ENCODE measurements at places on chromosomes 1 and 21.

DNA sequence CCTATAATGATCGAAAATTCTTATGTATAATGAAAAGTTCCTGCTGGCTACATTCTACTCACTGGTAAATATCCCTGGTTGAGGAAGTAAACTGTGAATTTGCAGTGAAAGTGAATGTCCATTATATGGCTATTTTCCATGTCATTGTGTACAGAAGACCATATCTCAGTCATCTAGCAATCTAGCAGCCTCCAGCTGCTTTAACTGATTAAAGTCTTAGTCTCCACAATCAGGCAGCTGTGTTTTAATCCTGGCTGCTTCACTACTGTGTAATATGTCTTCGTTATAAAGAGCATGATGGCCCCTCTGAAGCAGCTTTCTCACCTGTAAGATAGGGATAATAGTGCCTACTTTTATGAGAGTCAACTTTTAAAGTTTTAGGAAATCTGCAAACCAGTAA, 11.4 kb downstream of the CLCA2 start:
- DNase-seq: no peak

- DNase-seq: no peak
These were observed 457.2 kb upstream of the ADAMTS5 start for GRCh38 chr21:27423906-27424595.

GRCh38 chr1:11978301-11978700, 1.9 kb upstream of the MFN2 start:
- no peak for DNase-seq

GRCh38 chr1:186925881-186926669, 97.3 kb downstream of the PLA2G4A start:
- no peak for DNase-seq

- DNase-seq: no peak
These were observed 93.8 kb downstream of the EPHB2 start for GRCh38 chr1:22804406-22804805.

DNA sequence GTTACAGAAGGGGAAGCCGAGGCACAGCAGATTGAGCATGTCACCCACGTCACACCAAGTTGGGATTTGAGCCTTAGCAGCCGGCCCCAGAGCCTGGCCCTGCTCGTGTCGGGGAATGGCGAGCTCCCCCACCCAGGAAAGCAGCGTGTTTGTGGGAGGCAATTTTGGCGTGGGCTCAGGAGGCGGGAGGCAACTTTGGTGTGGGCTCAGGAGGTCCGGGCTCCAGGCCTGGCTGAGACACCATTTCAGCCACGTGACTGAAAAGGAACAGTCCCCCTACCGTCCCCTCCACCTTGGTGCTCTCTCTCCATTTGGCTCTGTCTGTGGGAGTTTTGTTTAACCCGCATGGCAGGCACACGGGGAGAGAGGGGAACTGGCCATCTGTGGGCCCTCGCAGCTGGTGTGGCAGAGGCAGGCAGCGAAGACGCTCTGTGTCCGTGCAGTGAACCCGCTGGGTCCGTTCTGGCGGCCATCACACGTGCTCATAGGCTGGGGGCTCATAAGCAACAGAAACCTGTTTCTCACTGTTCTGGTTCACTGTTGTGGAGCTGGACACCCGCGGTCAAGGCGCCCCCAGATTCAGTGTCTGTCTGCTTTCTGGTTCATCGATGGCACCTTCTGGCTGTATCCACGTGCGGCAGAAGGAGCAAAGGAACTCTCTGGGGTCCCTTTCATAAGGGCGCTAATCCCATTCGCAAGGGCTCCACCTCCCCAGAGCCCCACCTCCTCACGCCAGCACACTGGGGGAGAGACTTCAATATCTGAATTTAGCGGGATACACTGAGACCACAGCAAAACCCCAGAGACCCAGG, 110.2 kb downstream of the CRYAA start:
- no peak for DNase-seq

- no peak for DNase-seq
These were observed 155.4 kb downstream of the NFIA start for GRCh38 chr1:61237659-61238358.

DNA sequence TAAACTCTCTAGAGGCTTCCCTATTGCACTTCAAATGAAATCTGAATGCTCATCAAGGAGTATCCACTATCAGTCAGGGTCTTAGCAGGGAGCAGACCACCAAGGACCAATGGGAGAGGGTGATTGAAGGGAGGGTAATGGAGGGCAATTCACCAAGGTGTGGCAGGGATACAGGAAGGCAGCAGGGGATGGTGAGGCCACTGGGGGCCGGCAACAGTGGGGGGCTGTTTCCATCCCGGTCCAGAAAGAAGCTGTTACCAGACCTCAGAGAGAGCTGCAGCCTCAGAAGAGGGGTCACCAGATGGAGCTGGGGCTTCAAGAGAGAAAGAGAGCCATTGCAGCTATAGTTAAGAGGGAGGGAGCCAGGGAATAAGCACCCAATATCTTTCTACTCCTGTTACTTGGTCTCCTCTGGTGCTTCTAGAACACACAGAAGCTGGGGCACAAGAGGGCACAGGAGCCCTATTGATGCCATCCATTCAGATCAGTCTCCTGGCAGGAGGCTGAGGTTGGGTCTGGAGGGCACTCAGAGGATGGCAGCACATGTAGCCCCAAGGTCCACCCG, 417.6 kb downstream of the PTPRU start:
- no peak for DNase-seq

- peak; percentile 53 for DNase-seq
These were observed 1.0 kb upstream of the DCAF6 start for GRCh38 chr1:167935216-167936067.

DNA sequence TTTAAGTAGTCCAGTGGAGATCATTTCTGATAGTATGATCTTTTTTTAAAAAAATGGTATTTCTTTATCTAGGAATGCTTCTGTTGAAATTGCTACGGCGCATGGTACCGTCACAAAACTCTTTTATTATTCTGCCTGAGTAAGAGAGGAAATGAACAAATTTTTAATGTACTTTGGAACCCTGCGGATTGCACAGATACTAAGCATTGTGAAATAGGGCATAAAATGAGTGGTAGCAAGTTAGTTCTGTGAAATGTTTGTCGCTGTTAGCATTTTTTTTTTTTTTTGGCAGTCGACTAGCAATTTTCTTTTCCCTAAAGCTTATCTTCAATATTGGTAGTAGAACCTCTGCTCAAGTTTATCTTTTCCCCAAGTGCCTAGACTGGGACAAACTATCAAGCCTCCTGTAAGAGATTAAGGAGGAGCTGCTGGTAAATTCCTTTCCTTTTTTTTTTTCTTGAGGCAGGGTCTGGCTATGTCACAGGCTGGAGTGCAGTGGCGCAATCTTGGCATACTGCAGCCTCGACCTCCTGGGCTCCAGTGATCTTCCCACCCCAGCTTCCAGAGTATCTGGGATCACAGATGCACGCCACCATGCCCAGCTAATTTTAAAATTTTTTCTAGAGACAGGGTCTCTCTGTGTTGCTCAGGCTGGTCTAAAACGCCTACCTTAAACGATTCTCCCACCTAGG, 2.2 kb downstream of the ITSN1 start:
- no peak for DNase-seq

DNA sequence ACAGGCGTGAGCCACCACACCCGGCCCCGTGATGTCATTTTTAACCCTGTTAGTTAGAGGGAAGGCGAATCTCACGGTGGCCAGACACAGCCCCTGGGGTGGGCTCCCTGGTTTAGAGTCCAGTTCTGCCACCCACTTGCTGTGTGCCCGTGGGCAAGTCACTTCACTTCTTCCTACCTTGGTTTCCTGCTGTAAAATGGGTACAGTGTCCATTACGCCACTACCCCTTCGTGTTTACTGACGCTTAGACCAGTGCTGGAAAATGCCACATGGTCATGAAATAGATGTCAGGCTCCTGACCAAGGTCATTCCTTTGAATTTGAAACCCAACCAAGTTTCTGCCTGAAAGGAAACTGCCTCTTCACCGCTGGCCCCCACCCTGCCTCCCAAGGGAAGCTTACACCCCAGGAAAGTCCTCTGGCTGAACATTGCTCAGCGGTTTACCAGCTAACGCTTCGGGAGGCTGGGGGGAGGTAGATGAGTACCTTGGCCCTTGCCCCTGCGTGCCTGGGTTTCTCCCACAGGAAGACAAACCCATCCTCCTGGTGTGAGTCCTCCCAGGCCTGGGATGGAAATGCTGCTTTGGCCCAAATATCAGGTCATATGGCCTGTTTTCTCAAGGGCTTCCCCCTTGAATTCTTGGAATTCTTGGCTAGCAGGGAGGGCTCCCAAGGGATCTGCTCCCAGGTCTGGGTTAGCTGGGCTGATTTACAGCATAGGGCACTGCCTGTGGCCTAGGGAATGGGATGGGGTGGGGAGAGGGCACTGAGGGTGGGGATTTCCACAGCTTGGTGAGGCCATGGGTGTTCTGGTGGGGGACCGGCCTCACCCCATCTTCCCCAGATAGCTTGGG, 7.6 kb upstream of the AADACL4 start:
- DNase-seq: no peak

- DNase-seq: no peak
These were observed 3.8 kb upstream of the ANGEL2 start for GRCh38 chr1:213019450-213019849.

DNA sequence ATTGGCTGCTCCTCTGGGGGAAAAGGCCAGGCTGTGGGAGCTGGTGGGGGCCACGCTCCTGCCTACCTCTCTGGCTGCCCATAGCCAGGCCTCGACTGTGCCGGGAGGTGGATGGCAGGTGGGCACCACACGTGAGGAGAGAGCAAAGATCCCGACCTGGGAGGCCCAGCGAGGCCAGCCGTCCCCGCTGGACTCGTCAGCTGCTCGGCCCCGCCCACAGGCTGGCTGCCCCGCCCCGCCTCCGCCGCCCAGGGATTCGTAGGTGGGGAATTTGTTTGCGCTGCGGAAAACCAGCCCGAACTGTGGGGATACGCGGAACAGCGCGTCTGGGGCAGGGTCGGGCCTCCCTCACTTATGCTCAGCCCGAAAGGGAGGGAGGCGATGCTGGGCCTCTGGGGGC, 31.7 kb downstream of the TP73 start:
- no peak for DNase-seq

DNA sequence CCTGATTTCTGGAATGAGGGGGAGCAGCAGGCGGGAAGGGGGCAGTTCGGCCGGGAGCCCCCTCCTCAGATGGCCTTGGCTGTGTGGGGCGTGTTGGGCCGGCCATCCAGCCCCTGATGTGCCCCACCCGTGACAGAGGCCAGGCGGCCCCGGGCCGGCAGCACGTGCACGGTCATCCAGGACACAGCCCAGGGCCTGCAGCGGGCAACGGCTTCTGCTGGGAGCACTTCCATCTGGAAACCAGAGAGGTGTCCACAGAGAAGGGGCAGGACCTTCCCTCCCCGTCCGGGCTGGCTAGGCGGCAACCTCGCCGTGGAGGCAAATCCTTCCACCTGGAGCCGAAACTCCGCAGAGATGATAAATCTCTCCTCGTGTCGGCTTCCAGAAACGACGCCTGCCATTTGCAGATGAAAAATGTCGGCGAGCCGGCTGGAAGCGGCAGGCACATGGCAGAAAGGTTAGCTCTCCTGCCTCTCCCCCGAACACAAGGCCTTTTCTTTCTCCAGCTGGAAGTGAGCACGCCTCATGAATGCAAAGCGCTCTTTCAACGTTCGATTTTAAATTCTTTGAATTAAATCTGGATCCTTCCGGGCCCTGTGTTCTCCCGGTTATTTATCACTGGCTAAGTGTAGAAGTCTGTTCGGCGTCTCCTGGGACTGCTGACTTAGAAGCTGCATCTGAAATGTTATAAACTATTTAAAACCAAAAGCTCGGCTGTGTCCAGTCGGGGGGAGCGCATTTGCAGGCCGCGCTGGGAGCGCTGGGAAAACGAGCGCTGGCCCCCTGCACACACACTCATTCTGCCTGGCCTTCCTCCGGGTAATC, 9.4 kb upstream of the ACTRT2 start:
- no peak for DNase-seq

- DNase-seq: peak; percentile 29
These were observed 31.8 kb upstream of the JUN start for GRCh38 chr1:58815686-58816071.

DNA sequence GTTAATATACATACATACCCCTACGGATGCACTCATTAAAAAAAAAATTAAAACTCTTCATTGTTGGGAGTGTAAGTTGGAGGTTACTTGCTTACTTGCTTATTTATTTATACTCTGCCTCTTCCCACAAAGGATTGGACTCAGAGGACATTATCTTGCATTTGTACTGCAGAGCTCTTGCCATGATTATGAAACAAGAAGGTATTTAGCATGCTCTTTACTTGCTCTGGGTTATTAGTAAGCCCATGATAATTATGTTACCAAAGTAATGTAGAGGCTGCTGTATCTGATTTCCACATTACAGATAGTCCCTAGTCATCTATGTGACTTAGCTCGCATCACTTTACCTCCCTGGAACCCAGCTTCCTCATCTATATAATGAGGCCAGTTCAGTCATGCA, 355.1 kb upstream of the PTBP2 start:
- no peak for DNase-seq

GRCh38 chr1:230570724-230571360, 71.4 kb upstream of the COG2 start:
- DNase-seq: no peak

- no peak for DNase-seq
These were observed 71.6 kb upstream of the PDC start for GRCh38 chr1:186532466-186532865.

DNA sequence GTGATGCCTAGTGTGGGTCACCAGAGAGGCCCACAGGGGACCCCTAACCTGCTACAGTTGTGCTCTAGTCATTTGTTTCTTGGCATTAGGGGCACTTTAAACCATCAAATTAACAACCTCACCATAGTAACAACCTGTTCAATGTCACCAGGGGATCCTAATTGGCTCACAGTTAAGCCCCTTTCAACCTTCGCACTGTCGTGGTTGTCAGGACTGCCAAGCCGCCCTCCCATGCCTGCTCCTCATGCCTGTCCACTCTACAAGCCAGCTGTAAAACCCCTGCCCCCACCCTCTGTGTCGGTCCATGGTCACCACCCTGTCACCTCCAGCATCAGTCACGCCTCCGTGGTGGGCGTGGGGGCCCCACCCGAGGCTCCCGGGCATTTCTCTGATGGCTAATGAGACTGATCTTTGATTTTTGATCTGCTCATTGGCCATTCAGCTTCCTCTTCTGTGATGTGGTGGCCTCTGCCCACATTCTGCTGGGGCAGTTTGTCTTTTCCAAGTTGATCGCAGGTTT, 96.6 kb downstream of the WDR4 start:
- DNase-seq: no peak

- DNase-seq: no peak
These were observed 20.2 kb downstream of the ATP5PO start for GRCh38 chr21:33895356-33895755.

GRCh38 chr1:172398193-172398592, 22.3 kb upstream of the C1orf105 start:
- DNase-seq: peak; percentile 59

GRCh38 chr1:23114424-23115079, 54.1 kb downstream of the LUZP1 start:
- DNase-seq: peak; percentile 13

GRCh38 chr1:209155546-209155945, 428.0 kb upstream of the CAMK1G start:
- DNase-seq: no peak

GRCh38 chr1:94045465-94046056, 75.4 kb downstream of the ABCA4 start:
- peak; percentile 54 for DNase-seq

DNA sequence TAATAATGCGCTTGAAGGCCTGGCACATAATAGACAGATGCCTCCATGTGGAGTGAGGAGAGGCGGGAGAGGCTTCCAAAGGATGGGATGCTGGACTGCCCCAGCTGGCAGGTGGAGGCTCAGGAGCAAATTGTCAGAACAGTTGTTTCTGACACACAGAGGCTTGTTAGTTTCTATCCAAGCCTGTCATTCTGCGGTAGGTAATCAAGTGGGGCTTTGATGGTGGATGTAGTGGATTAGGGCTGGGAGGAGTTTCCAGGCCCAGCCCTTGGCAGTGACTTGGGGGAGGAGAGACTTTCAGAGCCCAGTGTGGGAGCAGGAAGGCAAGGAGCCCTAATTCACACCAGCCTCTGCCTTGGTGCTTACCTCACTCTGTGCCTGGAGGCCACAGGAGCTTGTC, 44.1 kb downstream of the FOXD2 start:
- DNase-seq: no peak

Data from GM12865 (cell line).